Stimulated activated CD8-positive, alpha-beta memory T cell treated with anti-CD3 and anti-CD28 coated beads, Interleukin-2, amount 100 ng/mL, for 1 hour (primary cell): ENCODE measurements at places on chromosomes 16 and 17.

DNA sequence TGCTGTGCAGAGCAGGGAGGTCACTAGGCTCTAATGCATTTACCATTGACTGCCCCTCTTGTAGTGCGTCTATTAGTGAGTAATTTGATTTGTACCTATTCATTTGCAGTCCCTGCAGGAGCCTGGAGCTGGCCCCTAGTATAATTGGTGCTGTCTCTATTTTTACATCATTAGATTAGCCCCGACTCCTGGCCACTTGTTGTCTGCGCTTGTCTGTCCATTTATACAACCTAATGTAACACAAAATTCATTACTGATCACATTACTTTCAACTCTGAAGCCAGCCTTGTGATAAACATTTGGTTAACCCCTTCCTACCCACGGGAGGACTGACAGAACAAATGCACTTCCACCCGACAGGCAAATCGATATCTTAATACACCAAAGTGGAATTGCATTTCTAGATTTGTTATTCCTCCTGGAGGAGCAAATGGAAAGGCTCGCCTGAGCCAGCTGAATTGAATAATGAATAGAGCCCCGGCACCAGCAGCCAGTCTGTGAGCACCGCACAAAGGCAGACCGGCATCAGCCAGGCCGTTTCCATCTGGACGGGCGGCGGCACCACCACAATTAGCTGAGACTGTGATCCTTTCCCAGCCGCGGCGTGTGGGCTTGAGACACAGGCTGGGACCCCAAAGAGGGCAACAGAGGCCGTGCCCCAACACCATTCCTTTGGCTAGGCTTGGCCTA, 18.7 kb upstream of the TBX2 start:
- no peak for DNase-seq

DNA sequence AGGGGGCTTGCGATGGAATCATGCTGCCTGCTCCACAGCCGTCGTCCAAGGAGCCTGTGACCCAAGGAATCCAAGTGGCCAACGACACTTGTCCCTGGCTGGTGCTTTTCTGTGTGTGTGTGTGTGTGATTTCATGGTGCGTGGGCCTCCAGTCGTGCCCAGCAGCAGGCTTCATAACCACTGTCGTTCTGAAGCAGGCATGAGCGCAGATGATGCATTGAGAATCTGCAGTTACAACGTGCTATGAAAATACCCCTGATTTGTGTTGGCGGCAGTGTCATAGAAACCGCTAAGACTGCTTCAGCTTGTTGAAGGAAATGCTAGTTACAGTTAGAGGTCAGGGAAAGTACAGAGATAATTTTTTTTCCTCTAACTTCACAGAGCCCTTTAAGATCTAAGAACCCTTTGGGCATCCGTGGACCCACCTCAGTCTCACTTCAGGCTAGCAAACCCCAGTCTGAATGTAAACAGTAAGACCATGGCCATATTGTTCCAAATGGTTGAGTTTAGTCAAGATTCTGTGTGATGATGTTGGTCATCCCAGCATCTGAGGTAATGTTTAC, 15.6 kb downstream of the C16orf90 start:
- DNase-seq = no peak

- no peak for DNase-seq
Observed at GRCh38 chr16:53465606-53466280, 31.5 kb downstream of the RBL2 start.

- no peak for DNase-seq
Observed at GRCh38 chr17:56909742-56910508, 3.9 kb downstream of the TRIM25 start.

GRCh38 chr17:43987131-43988021, 17.0 kb upstream of the NAGS start:
- DNase-seq = no peak

GRCh38 chr17:62832405-62832804, 24.3 kb upstream of the MARCHF10 start:
- no peak for DNase-seq

DNA sequence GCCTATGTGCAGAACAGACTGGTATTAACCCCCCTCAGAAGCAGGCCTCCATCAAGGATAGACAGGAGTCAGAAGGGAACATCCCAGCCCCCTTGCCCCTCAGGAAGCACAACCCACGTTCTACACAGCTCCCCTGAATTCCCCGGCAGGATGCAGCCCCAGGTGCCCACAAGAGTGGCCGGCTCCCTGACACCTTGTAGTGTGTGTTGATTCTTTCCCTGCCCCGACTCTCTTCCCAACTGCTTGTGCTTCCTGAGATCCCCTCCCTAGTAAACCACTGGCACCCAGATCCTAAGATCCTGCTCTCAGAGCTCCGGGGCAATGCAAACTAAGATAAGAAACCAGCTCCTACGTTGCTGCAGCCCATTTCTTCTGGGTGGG, 34.8 kb upstream of the LITAF start:
- no peak for DNase-seq

DNA sequence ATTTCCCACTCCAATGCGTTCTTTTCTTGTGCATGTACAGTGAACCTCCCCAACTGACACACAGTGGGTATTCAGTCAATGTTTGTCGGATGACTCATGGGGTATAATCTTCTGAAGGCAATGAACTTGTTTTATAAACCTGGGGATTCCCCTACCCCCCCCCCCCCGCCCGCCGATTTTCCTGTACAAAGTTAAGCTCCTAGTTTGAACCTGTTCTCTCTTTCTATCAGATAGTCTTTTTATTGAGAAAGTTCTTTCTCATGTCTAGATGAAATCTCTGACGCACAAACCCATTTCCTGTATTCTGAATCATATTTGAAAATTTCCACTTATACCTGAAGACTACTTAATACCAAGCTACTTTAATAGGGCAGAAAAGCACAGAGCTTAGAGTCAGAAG, 338.3 kb downstream of the CA10 start:
- no peak for DNase-seq

DNA sequence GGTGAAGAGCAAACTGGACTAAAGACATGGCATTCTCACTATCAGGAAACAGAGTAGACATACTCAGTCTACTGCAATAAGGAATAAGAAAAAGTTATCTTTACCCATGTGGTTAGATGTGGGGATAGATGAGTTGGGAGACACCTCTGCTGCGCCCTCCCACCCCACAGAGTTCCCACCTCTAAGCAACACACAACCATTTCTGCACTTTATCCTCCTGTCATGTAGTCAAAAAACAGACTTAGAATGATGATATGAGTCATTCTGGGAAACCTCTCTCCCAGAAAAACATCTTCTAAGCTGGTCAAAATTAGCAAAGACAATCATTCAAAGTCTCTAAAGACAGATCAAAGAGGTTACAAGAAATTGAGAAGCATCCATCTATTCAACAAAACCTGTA, 94.9 kb downstream of the CACNG1 start:
- no peak for DNase-seq

GRCh38 chr16:85819245-85819644, 19.8 kb downstream of the COX4I1 start:
- peak; percentile 72 for DNase-seq

DNA sequence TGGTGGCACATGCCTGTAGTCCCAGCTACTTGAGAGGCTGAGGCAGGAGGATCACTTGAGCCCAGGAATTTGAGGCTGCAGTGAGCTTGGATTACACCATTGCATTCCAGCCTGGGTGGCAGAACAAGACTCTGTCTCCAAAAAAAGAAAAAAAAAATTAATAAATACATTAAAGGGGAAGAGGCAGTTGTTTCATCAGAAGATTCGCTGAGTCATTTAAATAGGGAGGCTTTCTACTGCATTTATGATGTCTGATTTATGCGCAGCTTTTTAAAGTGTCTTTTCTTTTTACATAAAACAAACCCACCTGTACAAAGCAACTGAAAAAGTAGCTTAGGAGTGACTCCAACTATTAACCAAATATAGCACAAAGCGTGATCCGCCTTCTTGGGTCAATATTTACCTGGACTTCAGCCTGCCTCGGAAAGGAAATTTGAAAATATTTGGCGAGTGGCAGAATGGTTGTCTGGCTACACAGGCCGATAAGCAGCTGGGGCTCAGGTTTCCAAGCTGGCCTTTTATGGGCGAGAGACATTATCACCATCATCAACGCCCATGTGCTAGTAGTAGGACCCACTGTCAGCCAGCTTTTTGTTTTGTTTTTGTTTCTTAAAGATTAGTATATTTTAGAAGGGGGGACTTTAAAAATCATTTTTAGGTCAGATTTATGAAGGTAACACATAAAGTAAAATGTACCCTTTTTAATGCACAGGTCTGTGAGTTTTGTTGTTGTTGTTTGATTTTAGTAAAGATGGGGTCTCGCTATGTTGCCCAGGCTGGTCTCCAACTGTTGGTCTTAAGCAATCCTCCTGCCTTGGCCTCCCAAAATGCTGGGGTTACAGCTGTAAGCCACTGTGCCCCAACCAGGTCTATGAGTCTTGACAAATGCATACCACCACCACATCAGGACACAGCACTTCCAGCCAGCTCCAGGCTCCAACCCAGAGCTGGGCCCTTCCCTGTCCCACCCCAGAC, 42.5 kb upstream of the RASD1 start:
- DNase-seq = no peak

GRCh38 chr16:31501226-31501965, 6.8 kb downstream of the RUSF1 start:
- DNase-seq = no peak

- no peak for DNase-seq
Observed at GRCh38 chr17:379531-380465, 27.2 kb upstream of the RPH3AL start.

DNA sequence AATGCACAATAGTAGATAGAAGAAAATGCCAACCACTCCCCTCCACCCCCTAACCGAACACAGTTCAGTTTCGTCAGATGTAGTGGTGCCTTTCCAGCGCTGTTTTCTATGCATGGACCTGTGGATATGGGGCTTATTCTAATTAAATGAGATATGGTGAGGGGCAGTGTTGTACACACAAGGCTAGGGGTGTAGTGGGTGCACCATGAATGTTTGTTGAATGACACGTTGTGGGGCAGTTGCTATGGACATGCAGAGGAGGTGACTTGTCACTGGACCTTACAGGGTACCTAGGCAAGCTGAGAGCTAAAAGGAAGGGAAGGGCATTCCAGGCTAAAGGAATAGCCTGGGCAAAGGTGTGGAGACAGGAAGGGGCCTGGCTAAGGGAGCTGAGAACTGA, 3.4 kb downstream of the PDK2 start:
- DNase-seq = no peak

- DNase-seq = no peak
Observed at GRCh38 chr16:84080378-84080777, 36.4 kb downstream of the MBTPS1 start.

DNA sequence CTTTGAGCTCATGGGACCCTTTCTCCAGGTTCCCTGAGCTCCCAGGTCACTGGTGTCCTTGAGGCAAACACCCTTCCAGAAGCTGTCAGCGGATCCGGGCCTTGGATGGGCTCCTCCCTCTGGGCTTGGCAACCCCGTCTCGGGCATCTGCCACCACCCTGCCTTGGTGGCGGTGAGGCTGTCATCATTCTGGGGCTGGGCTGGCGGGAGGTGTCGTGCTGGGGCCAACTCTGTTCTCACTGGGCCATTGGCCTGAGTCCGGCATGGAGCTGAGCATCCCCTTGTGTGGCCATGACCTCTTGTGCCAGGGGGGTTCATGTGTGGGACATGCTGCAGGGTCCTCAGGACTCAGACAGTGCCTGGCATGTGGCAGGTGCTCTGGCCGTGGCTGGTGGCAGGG, 197.6 kb downstream of the LAT start:
- DNase-seq = no peak

DNA sequence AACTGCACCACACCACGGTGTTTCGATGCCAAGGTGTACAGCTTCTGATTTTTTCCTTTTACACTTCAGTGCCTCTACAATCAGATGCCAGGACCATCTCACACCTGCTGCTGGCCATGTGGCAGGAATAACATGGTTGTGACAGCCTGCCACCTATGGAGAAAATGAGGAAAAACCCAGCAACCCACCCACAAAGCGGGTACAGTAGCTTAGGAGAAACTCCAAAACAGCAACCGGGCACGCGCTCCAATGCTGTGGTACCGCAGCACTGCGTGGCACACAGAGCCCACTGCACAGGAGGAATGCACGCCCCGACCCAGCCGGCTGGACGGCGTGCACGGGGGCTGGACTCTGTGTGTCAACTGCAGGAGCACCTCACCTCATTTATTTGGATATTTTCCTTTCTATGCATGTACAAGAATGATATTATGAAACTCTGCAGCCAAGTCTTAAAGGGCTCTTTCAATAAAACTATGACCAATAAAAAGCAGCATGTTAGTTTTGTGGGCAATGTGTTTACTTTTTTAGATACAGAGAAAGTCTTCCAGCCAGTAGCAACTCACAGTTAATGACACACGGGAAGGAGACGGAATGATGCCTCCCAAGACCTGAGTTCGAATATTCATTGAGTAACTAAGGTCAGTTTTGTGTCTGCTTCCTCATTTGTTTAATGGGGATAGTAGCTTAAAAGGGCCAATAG, 45.9 kb downstream of the MAP1LC3B start:
- no peak for DNase-seq

- DNase-seq = no peak
Observed at GRCh38 chr16:8975039-8975438, 11.3 kb upstream of the USP7 start.

DNA sequence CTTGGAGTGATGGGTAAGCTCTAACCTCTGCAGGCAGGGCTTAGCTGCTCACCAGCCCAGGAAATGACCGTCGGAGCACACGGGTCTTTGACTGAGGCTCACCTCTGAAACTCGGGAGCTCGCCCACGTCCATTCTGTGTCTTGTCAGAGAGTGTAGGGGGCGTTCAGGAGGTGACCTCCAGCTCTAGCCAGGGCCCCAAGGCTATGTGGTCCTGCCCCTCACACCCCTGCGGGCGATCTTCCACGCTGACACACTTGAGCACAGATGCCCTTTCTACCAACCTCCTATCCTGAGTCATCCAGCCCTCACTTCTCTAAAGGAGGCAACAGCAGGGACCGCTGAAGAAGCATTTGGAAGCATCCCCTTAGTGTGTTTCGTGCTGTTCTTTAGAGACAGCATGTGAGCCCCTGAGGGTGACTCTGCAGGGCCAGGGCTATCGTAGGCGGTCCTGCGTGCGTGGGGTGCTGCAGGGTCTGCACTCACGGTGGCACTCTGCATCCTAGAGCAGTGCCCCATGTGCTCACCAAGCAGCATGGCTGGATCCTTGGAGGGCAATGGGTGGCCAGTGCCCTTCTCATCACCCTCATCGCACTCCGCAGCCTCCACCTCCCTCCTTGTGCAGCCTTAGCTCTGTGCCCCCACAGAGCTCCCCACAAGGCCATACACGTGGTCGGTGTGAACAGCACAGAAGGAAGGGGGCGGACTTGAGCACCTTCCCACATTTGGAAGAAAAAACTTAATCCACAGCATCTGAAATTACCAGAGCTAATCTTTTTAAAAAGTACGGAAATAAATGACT, 33.8 kb downstream of the SLC47A1 start:
- no peak for DNase-seq

DNA sequence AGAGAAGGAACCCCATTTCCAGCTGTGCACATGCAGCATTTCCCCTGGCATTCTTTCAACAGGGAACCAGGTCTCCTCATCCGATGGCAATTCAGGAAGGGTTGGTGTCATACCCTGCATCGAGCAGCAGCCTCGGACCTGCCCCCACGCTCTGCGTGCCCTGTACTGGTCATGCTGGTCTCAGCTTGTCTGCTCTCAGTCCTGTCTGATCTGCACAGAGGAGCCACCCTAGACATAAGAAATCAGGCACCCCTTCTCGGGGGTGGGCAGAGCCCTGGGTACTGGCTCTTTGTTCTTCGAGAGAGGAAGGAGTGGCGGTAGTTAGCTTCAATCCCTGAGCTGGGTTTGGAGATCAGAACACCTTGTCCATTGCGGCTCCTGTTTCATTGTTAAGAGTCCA, 162.0 kb upstream of the RPH3AL start:
- no peak for DNase-seq
